ENCODE measurements at places on chromosomes 4 and X.

DNA sequence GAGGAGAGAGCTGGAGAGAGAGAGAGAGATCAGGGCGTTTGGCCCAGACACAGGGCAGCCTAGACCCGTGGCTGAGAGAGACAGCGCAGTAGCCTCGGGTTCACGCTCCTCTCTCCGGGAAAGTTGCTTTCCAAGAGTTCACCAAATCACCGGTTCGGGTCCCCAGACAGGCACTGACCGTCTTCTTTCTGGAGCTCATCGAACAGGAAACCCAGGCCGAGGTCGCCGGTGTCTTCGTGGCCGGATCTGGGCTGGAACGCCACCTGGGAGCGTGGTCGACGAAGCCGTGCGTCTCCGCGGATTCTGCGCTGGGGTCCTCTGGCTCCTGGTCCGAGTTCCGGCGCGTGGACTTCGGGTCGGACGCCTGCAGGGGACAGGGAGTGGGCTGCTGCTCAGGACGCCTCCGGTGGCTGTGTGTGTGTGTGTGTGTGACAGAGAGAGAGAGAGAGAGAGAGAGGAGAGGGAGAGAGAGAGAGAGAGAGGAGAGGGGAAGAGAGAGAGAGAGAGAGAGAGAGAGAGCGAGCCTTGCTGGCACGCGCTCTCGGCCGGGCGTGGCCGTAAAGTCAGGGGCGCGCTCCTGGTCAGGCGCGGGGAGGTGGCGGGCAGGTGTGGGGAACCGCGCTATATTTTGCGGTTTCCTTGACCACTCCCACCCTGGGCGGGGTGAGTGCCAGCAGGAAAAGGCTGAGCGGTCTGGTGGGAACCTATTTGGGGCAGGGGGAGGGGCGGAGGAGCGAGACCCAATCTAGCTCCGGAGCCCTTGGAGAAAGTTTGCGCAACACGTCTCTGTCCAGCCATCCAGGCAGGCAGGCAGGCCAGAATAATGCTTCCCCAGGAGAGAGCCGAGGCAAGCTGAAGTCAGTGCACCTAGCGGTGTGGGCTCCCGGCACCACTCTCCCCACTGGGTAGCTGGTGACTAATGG lies 62.1 kb downstream of the RHOXF2B start:
- no peak for DNase-seq

DNA sequence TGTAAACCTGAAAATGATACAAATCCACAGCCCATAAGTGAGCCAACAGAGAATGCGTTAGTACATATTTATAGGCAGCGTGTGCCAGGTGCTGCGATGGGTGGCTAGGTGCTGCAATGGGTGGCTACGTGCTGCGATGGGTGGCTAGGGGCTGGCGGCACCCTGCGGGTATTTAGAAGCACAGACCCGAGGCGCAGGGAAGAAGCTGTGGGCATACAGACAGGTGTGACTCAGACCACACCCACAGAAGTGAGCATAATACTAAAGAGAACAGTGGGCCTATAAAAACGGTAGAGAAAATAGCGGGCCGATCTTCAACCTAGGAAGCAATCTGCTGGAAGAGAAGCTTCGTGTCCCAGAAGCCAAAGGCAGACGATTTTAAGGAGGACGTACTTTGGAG lies 81.1 kb downstream of the FAT1 start:
- no peak for DNase-seq

- DNase-seq, result no peak
These were observed 291.7 kb downstream of the C4orf33 start for GRCh38 chr4:129387666-129388065.

DNA sequence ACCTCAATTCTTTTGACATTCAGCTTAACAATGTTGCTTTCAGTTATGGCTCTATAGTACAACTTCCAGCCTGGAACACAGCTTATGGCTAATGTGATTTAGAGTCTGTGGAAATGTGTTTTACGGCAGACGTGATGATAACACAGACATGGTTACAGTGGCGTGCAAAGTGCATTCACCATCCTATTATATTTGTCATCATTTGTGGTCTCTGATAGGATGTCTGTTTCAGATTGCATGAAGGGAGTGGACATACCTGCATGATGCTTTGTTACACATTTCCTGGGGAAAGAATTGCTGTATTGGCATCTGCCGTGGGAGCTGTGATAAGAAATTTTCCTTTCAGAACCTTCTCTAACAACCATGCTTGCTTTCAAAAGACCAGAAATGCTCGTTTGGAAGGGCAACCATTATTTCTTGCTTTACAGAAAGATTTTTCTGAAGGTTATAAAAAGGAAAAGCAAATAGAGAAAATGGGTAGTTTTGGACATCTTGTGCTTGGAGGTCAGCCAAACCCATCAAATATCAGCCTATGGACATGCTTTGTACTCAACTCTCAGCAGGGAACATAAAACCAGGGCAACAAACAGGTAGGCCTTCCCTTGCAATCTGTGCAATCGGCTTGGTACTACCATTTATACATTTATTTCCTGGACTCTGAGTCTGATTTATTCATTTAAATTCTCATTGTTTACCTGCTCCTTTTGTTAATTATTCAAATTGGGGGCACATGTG lies 273.9 kb downstream of the TLL1 start:
- no peak for DNase-seq

- no peak for DNase-seq
These were observed 23.0 kb downstream of the ZNF721 start for GRCh38 chr4:475962-476361.

- no peak for DNase-seq
These were observed 37.2 kb downstream of the WDR44 start for GRCh38 chrX:118383120-118383519.

DNA sequence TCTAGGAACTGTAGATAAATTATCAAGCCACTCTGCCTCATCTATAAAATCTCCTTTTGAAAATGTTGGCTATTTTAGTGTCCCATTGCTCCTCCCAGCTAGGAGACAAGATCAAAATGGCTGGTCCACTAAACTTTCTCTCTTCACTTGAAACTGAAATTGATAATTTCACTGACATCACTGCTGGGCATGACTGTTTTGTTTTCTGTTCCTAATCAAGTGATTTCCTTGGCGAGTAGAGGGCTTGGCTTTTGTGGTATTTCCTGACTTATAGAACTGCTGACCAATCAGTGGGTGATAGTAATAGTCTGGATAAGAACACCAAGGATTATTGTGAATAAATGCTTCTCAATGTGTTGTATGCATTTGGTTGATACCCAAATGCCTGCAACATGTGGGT lies 2152.9 kb downstream of the ARAP2 start:
- peak; percentile 1 for DNase-seq

DNA sequence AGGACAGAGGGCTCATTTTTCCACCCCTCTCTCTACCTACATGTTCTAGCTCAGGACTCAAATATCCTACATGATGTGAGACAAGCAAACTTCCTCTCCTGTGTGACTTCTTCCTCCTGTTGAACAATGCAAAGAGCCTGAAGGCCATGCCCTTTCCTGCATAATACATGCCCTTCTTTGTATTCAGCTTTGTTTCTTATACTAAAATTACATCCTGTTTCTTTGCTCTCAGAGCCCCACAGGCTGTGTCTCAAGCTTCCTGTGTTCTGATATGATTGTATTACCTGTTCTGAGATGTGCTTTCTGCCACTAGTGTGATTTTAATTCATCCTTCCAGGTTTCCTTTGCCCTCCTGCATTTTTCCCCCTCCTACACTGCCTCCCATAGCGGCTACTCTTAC lies 166.4 kb upstream of the AFF2 start:
- no peak for DNase-seq

GRCh38 chr4:121154103-121154515 lies 10.0 kb downstream of the TNIP3 start:
- no peak for DNase-seq

DNA sequence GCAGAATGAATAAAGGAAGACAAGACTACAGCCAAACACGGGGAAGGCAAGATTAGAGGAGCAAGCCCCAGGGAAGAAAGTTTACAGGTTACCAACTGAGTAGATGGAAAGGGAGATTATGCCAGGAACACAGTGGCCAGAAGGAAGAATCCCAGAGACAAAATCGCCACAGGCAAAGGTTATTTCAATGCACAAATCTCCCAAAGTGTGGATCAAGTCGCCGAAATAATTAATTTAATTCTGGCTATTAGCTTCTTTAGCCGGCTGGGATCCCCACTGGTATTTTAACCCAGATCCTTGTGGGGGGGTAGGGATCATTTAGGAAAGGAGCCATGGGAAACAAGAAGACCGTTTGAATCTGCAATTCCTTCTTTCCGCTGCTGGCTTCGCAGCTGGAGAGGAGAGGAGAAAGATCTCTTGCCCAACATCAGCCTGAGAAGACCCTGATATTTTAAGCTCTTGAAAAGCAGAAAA lies 171.0 kb downstream of the DHX15 start:
- no peak for DNase-seq

DNA sequence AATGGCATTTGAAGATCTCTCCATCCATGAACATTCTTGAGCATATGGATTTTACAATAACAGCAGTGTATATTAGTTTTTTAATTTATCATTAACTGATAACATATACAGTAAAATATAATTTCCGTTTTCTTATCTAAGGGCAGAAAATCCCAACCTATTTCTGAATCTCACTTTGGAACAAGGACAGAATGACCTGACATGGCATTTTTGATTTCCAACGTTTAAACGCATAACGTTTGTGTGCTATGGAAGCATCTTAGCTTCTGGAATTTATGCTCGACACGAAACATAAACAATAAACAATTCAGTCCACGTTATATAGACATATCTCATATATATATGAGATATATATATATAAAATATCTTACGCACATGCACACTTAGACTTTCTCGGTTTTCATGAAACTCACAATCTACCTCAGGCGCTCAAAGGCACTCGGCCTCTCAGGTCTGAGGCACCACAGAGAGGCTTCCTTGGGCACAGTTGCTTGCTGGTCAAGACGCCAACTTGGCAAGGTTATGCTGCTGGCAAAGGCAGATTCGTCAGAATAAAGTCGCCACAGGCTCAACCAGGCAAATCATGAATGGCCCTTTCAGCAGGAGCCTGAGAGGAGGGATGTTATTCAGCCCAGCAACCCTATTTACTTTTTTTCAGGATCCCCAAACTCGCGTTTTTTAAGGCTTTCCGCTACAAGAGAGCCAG lies 1.0 kb upstream of the UGT8 start:
- no peak for DNase-seq

DNA sequence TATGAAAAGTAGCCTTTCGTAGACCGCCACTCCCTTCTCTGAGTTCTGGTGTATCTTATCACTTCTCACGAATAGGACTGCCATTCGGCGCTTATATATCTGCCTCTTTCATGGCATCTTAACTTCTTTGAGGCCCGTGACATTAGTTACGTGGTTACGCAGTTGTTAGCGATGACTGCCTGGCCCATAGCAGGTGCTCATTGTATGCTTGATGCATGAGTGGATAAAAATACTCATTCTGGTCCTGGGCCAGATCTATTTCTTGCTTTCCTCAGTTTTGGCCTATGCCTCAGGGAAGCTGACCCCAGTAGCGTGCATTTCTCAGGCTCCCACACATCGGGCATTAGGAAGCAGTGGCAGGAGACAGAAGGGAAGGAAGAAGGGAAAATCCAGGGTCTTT lies 60.7 kb upstream of the PITX2 start:
- no peak for DNase-seq

DNA sequence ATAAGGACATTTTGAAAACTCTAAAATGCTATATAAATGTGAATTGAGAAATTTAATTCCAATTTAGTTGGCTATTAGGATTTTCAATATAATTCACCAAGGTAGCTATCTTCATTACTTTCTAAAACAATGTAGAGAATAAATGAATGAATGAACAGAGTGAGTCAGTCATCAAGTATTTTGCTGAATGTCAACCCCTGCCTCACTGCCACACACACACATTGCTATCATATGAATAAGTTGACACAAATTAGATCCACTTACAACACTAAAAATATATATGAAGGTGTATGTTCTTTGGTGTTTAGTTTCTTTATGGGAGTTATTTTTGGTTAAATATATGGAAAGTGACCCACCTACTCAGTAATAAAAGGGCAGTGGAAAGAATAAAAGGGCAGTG lies 141.4 kb upstream of the SMIM10 start:
- peak; percentile 55 for DNase-seq

DNA sequence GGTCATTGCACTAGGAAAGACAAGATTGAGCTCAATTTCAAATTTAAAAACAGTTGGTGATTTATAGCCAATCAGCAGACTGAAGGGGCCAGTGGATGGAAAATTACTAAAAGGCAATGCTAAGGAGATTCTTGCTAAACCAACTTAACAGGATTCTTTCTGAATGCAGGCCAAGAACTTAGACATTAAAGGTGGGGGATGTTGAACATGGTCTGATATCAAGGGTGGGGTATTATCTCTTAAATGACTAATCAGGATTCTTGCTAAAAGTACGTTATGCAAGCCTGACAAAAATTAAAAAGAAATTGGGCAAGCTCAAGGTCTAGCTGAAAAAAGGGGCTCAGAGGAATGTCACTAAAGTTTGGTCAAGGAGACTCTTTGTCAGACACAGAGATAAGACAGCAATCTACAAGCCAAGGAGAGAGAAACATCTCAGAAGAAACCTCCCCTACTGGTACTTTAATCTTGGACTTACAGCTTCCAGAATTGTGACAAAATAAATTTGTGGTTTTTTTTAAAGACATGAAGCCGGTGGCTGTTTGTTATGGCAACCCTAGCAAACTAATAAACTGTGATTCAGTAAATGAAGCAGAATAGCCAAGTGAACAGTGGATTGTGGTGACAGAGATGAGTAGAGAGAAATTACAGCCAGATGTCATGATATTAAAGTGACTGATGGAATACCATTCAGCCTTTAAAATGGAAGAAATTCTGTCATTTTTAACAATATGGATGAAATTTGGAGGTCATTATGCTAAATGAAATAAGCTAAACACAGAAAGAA lies 120.3 kb upstream of the KLHL4 start:
- no peak for DNase-seq

DNA sequence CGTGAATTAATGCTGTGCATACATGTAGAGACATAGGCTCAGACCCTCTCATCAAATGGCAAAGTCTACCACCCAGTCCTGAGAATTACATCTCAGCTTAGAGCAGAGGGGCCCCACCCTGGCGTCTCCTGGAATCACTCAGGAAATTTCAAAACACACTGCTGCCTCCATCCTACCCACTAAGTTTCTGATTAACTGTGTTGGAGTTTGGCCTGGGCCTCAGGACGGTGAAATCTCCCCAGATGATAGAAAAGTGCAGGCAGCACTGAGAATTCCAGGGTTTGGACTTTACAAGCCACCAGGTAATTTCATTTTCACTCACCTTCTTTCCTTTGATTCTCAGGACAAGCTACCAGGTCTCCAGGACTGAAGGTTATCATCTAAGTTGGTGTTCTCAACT lies 3.3 kb upstream of the FAM9C start:
- DNase-seq, result no peak

DNA sequence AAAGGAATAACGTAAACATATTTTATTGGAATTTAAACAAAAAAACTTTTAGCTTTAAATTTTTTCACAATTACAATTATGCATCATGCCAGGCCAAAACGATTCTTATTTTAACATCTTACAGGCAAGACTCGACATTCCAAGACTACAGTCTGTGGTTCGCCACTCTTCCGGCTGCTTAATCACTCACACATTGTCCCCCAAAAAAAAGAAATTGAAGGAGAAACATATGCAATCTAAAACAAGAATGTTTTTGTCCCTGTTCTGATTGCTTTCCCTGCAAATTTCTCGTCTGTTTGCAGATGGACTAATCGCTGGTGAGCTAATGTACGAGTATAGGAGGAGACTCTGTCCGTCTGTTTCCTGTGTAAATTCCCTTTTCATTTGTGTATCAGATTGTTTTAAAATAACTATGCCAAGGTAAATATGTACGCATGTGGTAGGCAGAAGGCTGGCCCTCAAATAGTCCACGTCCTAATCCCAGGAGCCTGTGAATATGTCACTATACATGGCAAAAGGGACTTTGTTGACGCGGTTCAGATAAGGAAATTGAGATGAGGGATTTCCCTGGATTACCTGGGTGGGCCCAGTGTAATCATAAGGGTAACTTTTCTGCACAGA lies 37.7 kb upstream of the MTNR1A start:
- no peak for DNase-seq

- no peak for DNase-seq
These were observed 36.7 kb downstream of the DIAPH2 start for GRCh38 chrX:96721354-96721753.
